SHP77 treated with DMSO at 0.1 percent for 48 hours (cell line): ENCODE measurements at places on chromosomes 6 and 20.

- DNase-seq, result no peak
These were observed 71.4 kb downstream of the ALDH5A1 start for GRCh38 chr6:24566020-24566767.

- DNase-seq, result no peak
These were observed 10.0 kb downstream of the TRERF1 start for GRCh38 chr6:42441697-42442081.

DNA sequence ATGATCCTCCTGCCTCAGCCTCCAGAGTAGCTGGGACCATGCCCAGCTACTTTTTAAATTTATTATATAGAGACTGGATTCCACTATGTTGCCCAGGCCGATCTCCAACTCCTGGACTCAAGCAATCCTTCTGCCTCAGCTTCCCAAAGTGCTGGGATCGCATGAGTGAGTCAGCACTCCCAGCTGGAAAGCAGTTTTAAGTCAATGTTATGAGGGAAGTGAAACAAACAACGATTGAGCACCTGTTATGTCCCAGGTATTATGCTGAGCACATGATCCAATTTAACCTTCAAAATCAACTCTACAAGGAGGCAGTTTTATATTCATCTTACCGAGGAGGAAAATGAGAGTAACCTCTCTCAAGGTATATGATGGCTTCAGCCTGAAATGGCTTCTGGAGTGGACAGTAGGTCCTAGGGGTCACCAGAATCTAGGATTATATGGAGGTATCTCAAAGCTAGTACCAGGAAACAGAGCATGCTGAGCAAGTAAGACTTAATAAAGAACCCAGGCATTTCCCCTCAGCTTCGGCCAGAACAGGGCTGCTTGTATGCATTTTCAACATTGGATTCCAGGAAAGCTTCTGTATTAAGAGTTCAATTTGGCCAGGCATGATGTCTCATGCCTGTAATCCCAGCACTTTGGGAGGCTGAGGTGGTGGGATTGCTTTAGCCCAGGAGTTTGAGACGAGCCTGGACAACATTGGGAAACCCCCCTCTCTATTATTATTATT is 55.0 kb downstream of the EDN1 start:
- DNase-seq, result no peak

DNA sequence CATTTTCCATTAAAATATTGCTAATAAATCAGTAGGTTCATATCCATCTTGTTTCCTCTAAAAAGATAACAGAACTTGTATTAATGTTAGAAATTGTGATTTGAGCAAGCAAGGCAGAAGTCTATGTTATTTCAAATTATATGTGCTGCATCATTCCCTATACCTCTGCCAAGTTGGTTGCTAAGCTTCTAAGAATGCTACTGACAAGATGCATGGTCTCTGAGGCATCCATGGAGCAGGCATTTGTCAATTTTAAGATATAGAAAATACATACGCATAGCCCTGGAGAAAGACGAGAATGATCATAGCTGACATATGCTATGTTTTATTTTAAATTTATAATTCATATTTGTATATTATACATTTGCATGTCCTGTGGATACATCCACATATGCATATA is 168.3 kb upstream of the THEMIS start:
- DNase-seq, result no peak

DNA sequence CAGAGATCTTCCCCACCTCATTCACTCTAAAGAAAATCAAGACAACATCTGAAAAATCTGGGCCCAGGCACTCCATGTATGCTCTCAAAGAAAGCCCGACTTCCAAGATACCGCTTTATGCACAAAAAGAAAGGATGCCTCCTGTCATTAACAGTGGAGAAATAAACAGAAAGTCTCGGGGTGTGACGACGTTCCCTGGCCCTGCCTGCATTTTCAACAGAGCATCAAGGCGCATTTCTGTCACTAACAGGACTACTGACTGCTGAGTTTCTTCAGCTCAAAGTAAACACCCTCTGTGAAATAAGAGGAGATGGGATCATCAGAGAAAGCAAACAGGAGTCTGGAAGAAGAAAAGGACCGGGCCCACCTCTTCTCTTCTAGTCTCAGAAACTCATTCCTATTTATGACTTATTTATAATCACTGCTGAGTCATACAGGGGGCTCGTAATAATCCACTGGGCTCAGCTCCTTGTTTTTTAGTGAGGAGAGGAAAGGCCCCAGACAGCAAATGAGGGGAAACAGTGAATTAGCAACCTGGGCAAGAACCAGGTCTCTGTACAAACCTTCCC is 99.7 kb downstream of the ZMYND8 start:
- DNase-seq, result no peak

- no peak for DNase-seq
These were observed 750.4 kb downstream of the QKI start for GRCh38 chr6:164164876-164165275.

GRCh38 chr6:56691286-56691595 is 48.6 kb upstream of the DST start:
- no peak for DNase-seq

DNA sequence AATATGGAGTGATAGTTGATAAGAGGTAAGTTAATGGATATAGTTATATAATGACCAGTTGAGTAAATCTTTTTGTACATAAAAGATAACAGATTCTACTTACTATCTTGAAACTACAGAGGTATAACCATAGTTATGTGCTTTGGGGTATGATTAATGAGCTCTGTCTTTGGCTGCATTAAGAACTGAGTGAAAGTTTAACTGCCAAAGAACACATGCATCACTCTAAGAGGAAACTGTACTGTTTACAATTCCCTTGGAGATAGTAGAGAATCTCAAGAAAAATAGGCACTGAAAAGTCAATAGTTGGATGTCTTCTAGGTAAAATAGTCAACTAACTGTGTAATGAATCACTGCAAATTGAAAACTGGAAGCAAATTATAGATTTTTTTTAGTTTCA is 1129.5 kb downstream of the EPHA7 start:
- no peak for DNase-seq

- DNase-seq, result no peak
These were observed 42.2 kb upstream of the ADIG start for GRCh38 chr20:38538789-38539188.

DNA sequence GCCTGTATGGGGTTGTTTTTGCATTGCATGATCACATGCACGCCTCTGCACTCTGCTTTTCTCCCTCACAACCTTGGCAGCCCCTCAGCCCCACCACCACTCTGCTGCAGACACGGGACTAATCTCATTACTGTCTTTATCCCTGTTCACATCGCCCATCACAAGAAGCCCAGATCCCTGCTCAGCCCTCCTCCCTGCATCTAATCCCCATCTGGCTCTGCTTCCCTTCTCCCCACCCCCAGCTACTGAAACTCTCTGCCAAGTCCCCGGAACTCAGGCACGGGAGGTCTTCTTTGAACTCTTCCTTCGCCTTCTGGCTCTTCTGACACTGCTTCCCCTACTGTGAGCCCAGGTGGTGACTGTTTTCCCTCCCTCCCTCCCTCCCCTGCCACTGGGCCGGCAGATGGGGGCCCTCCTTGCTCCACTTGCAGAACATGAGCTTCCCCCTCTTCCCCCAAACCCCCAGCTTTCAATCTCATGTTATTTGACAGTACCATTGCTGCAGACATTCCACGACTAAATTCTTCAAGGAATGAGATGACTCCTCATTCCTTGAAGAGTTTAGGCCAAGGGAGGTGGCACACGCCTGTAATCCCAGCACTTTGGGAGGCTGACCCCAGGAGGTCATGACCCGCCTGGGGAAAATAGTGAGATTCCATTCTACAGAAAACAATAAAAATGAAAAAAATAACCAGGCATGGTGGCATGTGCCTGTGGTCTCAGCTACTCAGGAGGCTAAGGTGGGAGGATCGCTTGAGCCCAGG is 21.9 kb upstream of the TULP1 start:
- DNase-seq, result no peak

- DNase-seq, result no peak
These were observed 2.9 kb downstream of the TGM2 start for GRCh38 chr20:38162149-38162548.

GRCh38 chr20:39698752-39699151 is 736.6 kb downstream of the DHX35 start:
- DNase-seq, result no peak

- DNase-seq, result no peak
These were observed 109.7 kb upstream of the MMS22L start for GRCh38 chr6:97392735-97393134.

DNA sequence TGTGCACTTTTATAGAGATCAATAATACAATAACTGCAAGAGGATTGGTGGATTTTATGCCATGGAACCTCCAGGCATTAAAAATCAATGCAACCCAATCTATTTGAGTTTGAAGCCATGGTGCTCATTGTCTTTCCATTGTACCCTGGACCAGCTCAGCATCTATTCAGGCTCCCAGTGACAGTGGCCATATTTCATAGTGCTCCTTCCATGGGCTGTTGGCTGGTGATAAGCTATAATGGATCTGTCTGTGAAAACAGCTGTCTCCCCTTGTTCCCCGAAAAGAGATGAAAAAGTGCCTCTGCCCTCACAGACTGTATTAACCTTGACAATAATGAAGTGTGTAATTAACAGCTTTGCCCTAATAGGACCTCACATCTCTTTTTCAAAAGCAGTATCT is 74.3 kb downstream of the LAMP5 start:
- DNase-seq, result no peak

DNA sequence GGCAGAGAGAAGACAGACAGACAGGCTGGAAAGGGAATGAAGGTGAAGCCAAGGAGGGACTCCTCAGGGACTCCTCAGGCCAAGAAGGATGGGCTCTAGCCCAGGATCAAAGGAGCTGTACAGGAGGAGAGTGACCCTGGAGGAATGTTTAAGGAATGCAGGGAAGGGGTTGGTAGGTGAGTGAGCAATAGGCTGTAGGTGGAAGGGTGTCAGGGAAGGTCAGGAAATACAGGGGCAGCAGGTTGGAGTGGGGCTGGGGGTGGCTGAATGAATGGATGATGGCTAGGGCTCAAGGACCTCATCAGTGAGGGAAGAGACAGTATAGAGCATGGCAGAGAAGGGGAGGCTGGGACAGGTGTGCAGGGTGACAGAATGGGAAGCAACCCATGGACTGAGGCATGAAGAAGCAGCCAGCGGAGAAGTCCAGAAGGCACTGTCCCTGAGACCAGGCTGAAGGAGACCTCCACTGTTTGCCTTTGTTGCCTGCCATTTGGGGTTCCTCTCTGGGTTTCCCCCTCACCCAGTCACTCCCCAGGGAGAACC is 13.2 kb downstream of the SYNGAP1 start:
- DNase-seq, result no peak

DNA sequence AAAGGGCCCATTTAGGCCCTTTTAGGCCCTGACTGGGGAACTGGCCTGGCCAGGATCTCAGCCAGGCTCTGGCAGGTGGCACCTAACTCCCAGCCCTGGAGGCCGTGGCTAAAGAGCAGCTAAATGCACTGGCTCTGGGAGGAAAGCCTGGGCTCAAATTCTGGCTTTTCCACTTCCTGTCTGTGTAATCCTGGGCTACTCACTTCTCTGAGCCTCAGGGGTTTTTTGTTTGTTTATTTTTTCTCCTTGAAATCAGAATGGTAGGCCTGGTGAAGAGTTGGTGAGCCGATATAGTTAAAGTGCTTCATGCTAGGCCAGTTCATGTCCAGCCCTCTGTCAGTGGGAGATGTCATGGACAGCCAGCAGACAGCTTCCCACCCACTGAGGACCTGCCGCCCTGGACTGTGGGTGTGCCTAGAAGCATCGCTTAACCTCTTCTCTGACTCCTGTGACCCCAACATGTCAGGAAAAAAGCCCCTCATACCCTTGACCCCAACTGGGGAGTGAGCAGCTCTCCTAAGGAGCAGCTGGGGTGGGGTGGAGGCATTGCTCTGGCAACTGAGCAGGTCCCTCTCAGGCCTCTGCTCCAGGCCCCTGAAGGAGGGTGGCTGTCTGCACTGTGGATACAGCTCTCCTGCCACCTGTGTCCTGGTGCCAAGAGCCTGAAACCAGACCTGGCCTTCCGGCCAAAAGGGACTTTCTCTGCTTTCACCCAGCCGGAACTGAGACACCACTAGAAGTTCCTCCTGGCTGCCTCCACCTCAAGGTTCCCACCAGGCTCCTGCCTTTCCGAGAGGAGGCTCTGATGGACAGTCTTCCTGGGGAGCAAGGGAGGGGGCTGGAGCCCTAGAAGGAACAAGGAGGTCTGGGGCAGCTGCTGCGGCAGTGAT is 57.2 kb upstream of the MYL9 start:
- DNase-seq, result no peak

- DNase-seq, result peak; percentile 61
These were observed 11.6 kb upstream of the SLC2A12 start for GRCh38 chr6:134063966-134064445.

- no peak for DNase-seq
These were observed 189.0 kb upstream of the SOX4 start for GRCh38 chr6:21404577-21404976.

GRCh38 chr6:6592826-6593475 is 4.4 kb downstream of the LY86 start:
- no peak for DNase-seq

- no peak for DNase-seq
These were observed 259.2 kb downstream of the PRKN start for GRCh38 chr6:162468326-162468725.

GRCh38 chr6:127164036-127164435 is 45.6 kb downstream of the RSPO3 start:
- DNase-seq, result no peak

DNA sequence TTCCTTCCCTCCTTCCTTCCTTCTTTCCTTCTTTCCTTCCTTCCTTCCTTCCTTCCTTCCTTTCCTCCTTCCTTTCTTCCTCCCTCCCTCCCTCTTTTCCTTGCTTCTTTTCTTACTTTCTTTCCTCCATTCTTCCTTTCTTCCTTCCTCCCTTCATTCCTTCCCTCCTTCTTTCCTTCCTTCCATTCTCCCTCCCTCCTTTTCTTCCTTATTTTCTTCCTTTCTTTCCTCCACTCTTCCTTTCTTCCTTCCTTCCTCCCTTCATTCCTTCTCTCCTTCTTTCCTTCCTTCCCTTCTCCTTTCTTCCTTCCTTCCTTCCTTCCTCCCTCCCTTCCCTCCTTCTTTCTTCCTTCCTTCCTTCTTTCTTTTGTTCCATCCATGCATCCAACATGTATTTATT is 35.1 kb upstream of the EDN3 start:
- no peak for DNase-seq

GRCh38 chr6:25629198-25629576 is 22.8 kb upstream of the SCGN start:
- DNase-seq, result peak; percentile 81

DNA sequence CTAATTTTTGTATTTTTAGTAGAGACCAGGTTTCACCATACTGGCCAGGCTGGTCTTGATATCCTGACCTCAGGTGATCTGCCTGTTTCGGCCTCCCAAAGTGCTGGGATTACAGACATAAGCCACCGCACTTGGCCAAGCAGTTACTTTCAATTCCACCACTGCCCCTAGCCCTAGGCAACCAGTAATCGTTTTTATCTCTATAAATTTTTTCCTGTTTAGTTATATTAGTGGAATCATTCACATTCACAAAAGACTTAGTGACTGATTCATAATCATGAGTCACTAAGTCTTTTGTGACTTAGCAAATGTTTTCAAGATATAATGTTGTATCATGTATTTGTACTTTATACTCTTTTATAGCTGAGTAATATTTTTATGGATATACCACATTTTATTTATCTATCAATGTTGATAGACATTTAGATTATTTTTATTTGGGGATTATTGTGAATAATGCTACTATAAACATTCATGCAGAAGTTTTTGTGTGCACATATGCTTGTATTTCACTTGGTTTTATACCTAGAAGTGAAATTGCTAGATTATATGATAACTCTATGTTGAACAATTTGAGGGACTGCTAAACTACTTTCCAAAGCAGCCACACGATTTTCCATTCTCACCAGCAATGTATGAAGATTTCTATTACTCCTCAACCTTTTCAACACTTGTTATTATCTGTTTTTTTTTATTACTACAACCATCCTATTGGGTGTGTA is 421.4 kb upstream of the ID4 start:
- no peak for DNase-seq
